Progenitor cell of endocrine pancreas (in vitro differentiated cells): ENCODE measurements at places on chromosomes 2 and 18.
A peak's percentile ranks its signal among the peaks of the same experiment; 100 is the strongest.

GRCh38 chr2:97727296-97727695, 13.9 kb downstream of the ZAP70 start:
- no peak for DNase-seq

DNA sequence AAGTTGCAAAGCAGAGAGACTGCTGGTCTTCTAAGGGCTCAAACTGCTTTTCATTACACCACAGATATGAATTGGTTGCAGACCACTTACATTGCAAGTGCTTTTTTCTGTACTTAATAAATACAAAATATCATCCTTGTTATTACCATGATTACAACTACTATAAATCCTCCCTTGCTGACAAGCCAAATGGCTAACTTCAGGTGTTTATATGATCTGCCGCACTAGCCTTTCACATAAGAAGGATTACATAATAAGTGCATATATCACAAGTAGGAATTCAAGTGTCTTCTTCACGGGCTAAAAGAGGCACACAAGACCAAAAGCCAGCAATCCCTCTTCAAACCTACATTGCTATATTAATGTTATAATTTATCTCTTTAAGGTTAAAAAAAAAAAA, 373.0 kb downstream of the ZEB2 start:
- DNase-seq, result no peak

- peak; percentile 6 for DNase-seq
Measured at GRCh38 chr2:20419007-20419576, 27.8 kb upstream of the RHOB start.

GRCh38 chr18:74184875-74185274, 36.6 kb downstream of the TIMM21 start:
- no peak for DNase-seq

DNA sequence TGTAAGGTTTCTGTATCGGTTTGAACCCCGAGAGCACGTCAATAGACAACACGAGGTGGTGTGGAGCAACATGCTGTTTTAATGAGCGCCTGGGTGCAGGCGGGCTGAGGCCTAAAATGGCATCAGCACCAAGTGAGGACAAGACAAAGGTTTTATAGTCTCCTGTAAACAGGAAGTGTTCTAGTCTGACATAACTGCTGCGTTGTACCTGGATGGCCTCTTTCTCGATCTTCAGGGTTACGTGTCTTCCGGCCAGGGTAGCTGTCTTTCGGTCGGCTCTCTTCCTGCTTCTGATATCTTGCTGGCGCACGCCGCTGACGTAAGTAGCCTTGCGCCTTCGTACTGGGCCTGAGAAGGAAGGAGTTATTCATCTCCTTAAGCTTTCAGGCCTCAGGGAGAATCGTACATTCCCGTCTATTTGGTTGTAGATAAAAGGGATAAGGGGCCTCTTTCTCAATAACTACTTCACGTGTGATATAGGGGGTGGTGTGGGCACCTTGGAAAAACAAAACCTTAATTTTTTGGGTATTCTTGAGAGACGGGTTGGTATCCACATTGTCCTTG, 53.5 kb downstream of the KYNU start:
- DNase-seq, result no peak

- no peak for DNase-seq
Measured at GRCh38 chr2:136113209-136113971, 4.6 kb downstream of the CXCR4 start.

- no peak for DNase-seq
Measured at GRCh38 chr2:215751911-215752272, 261.5 kb downstream of the MREG start.
